ENCODE measurements at places on chromosomes 6 and 20.

DNA sequence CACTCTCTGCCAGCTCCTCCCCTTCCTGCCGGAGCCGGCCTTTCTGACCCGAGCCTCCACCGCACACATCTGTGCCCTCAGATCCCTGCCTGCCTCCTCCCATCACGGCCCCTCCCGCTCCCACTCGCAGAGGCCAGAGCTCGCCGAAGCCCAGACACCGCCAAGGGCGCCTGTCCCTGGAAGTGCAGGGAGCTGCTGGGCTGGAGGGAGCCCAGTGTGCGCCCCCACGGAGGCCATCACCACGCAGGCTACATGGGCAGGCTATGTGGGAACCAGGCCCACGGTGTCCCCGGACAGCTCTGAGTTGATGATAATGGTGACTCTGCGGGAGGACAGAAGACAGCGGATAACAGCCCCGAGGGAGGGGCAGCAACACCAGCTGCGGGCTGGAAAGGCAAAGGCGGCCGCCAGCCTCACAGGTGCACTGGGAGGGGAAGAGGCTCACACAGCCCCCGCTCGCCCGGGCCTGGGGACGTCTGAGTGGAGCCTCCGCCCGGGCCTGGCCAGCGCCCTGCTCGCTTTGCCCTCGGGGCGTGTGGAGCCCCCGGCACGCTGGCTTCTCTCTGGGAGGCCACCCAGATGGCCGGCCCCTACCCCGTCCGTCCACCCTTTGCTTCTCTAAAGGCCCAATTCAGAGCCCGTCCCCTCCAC is 154.9 kb downstream of the DLL1 start:
- no peak for DNase-seq

DNA sequence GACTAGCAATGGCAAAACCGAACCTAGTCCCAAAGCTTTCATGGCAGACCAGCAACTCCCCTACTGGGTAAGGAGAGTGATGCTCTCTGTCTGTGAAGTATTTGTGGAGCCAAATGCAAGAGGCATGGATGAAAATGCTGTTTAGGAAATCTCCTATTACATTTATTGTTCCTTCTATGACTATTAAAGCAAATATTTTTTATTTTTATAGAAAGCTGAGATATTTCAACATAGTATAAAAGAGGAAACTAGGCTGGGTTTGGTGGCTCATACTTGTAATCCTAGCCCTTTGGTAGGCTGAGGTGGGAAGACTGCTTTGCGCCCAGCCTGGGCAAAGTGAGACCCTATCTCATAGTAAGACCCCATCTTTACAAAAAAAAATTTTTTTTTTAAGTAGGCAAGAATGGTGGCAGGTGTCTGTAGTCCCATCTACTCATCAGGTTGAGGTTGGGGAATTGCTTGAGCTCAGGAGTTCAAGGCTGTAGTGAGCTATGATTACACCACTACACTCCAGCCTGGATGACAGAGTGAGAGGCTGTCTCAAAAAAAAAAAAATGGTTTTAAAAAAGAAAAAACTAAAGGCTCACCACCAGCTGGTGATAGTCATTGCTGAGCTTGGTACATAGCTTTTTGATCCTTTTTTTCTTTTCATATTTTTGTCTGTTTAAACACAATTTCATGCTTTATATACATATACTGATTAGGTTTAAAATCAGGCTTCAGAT is 11.3 kb downstream of the KDM1B start:
- no peak for DNase-seq

DNA sequence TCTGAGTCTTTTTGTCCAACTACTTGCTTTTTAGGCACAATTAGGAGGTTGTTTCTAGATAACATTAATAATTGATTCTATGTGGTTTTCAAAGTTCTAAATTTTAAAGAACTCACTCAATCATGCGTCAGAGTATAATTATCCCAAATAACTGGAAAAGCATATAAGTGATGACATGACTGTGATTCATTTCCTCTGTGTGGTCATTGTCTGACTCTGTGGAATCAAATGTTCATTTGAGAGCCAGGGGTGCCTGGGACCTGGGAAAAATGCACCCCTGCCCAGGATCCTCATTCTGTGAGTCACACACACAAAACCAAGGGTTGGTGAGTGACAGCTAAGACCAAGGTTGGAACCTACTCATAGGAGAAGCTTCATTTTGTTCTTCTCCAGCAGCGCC is 127.1 kb upstream of the MLIP start:
- DNase-seq: no peak

DNA sequence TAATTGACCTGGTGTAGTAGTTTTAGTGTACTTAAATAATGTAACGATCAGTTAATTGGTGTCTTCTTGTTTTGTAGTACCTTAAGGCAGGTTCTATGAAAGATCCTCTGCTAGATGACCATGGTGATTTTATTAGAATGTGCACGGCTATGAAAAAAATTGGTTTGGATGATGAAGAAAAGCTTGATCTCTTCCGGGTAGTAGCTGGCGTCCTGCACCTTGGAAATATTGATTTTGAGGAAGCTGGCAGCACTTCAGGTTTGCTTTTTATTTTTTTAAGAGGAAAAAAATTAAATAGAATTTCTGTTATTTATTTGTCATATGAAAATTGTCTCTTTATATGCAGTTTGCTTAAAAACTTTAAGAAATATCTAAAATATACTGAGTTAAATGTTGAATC is 99.2 kb downstream of the MYO6 start:
- no peak for DNase-seq

GRCh38 chr20:40687384-40688128 is 1.5 kb downstream of the MAFB start:
- no peak for DNase-seq

DNA sequence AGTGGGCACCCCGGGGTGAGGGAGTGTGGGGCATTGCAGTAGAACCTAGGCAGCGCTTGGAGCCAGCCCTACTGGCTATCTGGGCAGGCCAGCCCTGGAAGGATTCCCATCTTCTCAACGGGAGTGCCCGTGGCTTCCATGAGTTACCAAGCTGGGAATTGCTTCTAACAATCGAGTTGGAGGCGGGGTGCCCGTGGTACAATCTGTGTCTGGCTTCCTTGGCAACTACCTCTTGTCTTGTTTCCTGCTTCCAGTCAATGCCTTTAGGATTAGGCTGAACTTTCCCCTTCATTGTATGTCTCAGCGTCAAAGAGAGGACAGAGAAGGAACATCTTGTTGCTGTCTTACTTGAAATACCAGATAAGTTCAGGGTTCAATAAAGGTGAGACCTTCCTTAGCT is 33.3 kb downstream of the PPP1R14C start:
- DNase-seq: no peak

- DNase-seq: no peak
Measured at GRCh38 chr6:153090241-153090930, 40.7 kb downstream of the RGS17 start.

DNA sequence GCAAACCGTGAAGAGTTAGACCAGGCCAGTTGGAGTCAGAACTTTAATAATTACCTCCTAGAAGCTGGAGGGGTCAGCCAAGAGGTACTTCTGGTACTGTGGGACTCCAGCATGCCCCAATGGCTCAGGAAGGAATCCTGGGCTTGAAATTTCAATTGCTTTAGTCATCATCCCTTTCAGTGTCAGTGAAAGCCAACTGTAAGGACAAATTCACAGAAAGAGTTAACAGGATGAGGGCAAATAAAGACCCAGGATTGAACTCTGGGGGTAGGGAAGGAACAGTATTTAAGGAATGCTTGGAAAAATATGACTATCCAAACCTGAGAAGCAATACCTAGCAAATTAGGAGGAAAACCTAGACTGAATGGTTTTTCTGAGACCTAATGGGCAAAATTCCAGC is 735.1 kb upstream of the MARCKS start:
- DNase-seq: no peak

DNA sequence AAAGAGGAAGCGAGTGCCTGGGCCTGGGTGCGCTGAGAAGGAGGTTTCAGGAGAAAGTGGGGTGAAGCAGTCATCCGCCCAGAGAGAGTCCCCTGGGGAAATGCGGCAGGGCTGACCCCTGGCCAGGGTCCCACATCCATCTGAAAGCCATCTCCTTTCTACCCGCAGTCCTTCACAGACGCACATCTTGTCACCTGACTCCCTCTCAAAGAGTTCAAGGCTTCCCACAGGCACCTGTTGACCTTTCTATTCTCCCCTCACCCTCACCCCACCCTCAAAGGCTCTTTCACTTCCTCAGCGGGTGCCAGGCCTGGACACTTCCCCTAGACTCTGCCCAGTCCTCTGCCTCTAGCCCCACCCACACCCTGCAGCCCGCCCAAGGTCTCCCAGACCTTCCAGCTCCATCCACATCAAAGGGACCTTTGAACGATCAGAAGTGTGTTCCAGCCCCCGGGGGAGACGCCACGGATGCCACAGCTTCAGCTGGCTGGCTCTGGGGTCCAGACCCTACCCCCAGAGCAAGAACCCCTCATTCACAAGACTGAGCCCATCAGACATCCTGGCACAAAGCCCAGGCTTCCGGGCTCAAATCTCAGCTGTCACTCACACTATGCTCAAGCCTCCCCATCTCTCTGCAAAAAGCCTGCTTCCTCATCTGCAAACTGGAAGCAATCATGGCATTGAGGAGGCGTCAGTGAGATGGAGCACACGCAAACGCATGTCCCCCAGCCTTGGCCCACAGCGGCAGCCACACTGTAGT is 2.1 kb downstream of the CTSZ start:
- DNase-seq: no peak

DNA sequence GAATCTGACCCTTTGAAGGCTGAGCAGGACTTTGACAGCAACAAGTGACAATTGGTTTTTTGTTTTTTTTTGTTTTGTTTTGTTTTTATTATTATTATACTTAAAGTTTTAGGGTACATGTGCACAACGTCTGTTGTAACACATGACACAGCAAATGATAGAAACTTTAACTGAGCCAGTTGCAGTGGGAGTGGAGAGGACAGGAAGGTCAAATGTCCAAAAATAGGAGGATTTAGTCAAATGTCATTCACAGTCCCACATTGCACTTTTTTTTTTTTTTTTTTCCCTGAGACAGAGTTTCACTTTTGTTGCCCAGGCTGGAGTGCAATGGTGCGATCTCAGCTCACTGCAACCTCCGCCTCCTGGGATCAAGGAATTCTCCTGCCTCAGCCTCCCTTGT is 223.0 kb downstream of the HIVEP2 start:
- DNase-seq: no peak

DNA sequence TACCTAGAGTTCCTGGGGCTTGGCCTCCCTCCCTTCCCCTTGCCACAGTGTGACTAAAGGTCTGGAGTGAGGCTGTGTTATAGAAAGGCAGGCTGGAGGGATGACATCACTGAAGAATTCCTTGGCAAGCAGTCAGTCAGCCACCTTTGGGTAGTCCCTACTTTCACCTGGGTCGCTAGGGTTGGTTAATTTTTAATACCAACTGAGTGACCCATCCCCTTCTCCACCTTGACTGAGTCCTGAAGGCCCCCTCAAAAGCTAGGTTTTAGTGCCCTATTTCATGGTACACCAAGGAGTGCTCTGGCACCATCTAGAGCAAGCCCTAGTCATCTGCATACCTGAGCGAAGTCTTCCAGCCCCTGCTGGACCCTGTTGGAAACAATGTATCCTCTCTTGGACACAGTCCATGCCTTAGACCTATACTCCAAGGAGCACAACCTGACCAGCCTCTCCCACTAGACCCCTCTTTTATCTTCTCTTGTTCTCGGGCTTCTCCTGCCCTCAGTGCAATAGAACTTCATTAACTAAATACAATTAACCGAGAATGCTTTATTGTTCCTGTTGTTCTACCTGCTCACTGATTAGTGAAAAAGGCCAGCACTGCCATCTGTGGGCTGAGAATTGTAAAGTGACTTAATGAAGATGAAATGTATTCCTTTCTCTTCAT is 44.6 kb downstream of the RIN2 start:
- no peak for DNase-seq

- DNase-seq: no peak
Measured at GRCh38 chr20:22099348-22099747, 393.9 kb downstream of the PAX1 start.

DNA sequence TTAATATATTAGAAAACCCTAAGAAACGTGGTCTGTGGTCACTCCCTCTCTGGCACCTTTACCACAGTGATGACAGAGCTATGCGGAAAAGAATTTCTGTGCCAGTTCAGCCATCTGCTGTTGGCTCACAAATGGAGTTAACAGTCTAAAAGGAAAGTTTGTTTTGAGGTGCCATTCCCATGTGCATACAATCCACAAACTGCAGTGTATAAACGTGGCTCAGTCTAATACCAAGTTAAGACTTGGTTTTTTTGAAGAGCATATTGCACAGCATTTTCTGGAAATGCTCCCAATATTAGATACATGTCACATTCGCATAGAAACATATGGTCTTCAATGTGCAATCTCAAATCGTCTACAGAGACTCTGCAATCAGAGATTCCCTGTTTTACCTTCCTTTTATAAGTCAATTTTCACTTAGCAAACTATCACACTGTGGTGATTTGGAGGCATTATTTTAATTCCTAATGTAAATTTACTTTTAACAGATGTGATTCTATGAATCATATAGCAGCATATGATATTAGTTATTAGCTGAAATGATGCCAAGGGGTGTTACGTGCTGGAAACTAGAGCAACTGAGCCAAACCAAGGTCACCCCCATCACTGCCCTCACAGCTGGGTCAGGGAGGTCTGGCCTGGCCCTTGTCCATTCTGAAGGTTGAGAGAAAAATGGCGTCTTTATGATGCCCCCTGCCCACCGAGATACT is 383.5 kb downstream of the PRKN start:
- no peak for DNase-seq

DNA sequence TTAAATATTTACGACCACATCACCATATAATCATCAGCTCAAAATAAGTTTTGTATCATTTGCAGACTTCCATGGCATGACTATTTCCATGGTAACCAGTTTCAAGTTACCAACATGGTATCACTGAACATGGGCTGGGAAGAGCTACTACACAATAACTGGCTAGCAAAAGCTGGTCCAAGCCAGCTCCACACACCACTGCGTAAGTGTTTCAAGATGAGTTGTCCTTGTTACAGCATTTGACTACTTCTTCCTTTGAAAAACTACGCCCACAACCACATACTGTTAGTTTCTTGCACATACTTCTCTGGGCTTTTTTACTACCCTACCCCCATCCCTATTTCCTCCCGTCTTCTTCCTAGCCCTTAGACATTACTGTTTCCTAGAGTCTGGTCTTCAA is 8.5 kb downstream of the CD164 start:
- no peak for DNase-seq

DNA sequence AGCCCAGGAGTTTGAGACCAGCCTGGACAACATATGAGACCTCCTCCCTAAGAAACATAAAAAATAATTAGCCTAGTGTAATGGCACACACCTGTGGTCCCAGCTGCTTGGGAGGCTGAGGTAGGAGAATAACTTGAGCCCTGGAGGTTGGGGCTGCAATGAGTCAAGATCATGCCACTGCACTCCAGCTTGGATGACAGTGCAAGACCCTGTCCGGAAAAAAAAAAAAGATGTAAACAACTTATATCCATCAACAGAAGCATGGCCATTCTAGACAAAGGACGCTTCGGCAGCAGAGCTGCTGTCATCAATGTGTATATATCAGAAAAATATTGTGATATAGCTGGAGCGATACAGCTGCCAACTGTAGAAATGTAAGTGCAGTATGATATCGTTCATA is 59.6 kb upstream of the ARID1B start:
- no peak for DNase-seq

GRCh38 chr6:24394780-24395437 is 7.8 kb upstream of the MRS2 start:
- DNase-seq: no peak
